ENCODE measurements at places on chromosomes 5 and 9. TPM values are rescaled to one million over a fixed set of nuclear protein-coding genes. Genes with fewer than 3 reads are reported as not detected.
A peak's percentile ranks its signal among the peaks of the same experiment; 100 is the strongest.

- DNase-seq = no peak
Measured at GRCh38 chr5:145294331-145294730, 540.8 kb downstream of the PRELID2 start.

DNA sequence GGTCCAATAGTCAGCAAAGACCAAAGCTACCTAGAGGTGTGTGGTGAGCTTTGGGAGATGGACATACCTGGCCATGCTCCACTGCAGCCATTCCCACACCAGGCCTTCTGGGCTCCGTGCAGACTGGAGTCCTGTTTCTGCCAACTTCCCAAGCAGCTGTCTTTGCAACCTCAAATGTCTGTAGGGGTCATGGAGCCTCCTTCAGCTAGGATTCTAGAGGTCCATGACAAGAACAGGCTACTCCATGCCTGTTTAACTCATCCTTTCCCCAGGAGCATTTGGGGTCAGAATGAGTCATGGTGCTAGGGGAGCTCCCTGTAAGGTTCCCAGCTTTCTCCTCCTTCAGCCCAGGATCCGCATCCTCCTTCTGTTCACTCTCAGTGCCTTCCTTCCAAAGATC lies 17.1 kb downstream of the VPS13A start:
- DNase-seq = no peak

- DNase-seq = no peak
Measured at GRCh38 chr9:109035684-109036423, 22.6 kb upstream of the CTNNAL1 start.

DNA sequence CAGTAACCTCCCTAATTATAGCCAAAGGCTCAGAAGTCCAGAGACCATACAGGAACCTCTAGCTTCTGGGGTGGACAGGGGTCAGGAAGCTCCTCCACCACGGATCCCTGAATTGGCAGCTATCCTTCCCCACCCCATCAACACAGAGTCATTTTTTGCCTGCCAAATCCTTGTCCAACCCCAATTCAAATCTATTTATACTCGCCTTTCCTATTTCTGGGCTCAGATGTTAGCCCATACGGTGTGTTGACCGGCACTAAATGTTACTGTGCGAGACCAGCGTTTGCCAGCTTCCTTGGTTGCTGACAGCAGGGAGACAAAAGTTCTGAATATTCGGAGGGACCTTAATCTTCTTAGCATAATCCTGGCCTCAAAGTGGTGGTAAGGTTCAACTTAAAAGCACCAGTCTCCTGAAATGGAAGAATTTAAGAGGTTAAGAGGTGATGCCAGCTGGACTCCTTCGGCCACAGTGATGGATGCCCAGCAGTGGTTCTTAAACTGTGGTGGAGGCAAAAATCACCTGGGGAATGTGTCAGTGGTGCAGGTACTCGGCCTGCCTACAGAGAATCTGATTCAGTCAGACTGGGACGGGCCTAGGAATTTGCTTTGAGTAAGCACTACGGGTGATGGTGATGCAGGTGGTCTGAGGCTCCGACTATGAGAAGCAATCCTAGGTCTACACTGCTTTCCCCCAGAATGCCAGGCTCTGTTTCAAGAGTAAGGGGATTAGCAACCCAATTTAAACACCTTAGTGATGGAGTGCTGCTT lies 204.8 kb upstream of the MEF2C start:
- no peak for DNase-seq

DNA sequence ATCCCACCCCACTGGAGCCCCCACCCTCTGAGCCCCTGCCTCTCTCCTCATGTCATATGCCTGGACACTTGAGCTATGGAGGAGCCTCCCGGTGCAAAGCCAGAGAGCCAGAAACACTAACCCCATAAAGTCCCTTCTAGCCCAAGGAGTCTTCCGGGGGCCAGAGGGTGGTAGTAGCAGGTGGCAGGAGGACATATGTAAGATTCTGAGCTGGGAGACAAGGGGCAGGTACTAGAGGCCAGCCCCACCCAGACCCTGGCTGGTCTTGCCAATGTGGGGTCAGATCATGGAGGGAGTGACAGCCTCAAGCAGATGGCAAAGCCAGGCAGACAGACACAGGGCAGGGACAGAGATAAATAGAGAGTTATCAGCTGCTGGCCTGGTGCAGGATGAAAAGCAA lies 63.4 kb downstream of the PSD2 start:
- DNase-seq = no peak

DNA sequence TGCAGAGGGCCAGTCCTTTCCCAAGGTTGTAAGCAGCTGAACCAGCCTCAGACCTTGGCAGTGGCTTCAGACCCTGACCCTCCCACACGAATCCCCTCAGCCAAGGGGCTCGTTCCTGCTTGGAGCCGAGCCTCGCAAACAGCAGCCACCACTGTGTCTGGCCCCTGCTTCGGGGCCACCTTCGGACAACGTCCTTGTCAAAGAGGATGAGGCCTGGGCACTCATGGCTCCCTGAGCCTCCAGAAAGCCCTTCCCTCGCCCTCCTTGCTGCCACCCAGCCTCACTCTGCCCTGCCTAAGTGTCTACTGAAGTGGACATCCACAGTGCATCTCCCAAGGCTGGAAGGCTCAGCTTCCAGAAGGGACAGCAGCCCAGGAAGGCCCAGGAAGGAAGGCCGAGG lies 161.7 kb downstream of the OLFM1 start:
- DNase-seq = peak; percentile 45

- DNase-seq = no peak
Measured at GRCh38 chr5:80078921-80079320, 43.8 kb downstream of the THBS4 start.

- no peak for DNase-seq
Measured at GRCh38 chr5:14915291-14915952, 43.8 kb upstream of the ANKH start.

DNA sequence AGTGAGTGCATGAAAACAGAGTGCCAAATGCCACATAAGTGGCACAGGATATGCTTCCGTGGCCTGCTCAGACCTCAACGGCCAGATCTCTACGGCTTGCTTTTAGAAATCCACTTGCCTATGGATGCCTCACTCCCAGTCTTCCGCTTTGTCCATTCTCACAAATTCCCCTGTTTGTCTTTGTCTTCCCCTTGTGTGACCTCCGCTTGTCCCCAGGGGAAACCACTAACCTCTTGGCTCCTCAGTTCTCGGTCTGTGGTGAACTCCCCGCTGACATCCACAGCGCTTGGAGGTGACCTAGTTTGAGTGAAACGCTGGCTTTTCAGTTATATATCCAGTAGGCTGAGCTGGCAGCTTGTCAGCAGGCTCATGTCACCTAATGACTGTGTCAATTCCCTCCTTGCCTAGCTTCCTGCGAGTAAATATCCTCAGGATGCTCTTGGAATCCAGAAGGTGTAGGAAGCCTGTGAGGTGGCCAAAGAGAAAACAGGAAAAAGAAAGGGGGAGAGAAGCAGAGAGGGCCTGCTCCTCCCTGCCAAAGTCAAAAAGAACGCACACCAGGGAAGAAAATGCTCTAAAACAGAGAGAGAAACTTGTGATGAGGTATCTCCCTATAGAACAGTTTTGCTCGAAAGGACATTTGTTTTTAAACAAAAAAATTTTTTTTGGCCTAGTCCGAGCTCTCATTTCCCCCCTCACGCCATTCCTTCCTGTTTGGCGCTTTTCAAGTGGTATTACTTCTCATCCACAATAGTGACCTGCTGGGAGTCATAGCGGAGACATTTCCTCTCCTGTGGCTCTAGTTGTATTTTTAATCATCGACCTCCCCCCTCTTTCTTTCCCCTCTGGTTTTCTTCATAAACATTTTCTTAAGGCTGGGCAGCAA lies 101.6 kb upstream of the SPRY4 start:
- peak; percentile 80 for DNase-seq

DNA sequence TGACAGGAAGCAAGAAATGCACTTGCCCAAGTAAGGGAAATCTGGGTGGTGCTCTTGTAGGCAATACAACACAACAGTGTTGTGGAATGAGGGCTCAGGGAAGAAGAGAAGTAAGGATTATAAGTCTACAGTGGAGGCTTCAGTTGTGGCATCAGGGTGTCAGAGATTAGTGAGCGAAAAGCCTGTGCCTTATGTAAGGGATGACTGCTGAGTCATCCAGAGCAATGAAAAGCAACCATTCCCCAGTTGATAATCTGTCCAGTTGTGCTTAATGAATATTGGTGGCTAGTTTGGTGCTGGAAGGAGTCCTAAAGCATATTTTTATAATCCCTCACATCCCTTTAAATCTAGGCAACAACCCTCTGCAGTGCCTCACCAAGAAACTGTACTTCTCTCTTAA lies 42.0 kb downstream of the FBXO38 start:
- no peak for DNase-seq

DNA sequence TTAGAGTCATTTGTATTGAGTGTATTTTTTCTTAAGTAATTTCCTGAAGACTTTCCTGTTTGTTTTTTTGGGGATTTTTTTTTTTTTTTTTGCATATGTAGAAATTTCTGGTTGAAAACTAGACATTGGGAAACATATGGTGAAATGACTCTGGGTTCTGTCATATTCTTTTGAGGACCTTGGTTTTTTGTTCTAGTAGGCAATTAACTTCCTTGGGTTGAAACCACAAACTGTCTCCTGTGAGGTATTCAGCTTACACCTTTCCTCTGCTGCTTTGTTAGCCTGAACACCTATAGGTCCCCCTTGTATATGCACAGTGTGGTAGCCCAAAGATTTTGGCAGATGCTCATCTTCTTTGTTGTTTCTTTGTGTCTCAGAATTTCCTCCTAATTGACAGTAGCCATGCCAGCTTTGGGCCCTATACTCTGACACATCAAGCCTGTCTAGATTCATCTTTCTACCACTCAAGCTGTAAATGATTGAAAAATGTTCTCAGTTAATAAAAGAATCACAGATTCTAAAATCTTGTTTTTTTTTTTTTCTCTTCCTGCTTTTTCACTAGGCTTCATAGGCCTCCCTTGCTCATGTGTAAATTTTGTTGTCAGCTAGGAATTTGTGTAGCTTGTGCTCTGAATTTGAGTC lies 140.6 kb downstream of the COMMD10 start:
- no peak for DNase-seq

DNA sequence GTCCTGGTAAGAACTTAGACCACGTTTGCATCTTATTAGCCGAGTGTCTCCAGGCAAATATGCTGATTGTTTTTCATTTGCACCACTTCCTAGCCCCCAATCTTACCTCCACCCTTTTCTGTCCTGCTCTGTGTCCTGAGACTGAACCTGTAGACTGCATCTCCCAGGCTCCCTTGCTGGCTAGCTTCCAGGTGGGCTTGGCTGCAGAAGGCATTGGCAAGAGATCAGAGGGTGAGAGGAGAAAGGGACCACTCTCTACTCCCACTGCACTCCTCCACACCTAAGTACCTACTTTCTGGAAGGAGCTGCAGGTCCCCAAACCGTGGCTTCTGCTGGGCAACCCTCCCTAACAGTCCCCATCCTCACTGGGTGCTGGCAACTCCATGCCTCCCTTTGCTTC lies 59.9 kb upstream of the XPA start:
- DNase-seq = no peak

DNA sequence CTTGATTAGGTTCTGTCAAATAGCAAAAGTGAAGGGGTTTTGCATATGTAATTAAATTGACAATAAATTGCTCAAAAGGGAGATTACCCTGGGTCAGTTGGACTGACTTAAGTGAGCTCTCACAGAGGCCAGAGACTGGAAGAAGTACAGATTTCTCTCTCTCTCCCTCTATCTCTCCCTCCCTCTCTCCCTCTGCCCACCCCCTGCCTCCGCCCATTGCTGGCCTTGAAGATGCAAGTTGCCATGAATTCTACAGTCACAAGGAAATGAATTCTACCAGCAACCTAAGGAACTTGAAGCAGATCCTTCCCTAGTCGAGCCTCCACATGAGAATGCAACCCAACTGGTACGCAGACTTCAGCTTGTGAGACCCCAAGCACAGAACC lies 119.2 kb downstream of the LPAR1 start:
- no peak for DNase-seq

- no peak for DNase-seq
Measured at GRCh38 chr5:10352430-10353240, 860 bp upstream of the MARCHF6 start.

The FST gene
- 3.0 TPM for total RNA-seq

The FAM151B gene
- 2.5 TPM for total RNA-seq

Data from sigmoid colon (tissue), 7 donors.